ENCODE measurements at places on chromosomes 6 and 20.
A peak's percentile ranks its signal among the peaks of the same experiment; 100 is the strongest.

GRCh38 chr6:143234734-143235133, 174.0 kb downstream of the AIG1 start:
- peak; percentile 12 for DNase-seq

DNA sequence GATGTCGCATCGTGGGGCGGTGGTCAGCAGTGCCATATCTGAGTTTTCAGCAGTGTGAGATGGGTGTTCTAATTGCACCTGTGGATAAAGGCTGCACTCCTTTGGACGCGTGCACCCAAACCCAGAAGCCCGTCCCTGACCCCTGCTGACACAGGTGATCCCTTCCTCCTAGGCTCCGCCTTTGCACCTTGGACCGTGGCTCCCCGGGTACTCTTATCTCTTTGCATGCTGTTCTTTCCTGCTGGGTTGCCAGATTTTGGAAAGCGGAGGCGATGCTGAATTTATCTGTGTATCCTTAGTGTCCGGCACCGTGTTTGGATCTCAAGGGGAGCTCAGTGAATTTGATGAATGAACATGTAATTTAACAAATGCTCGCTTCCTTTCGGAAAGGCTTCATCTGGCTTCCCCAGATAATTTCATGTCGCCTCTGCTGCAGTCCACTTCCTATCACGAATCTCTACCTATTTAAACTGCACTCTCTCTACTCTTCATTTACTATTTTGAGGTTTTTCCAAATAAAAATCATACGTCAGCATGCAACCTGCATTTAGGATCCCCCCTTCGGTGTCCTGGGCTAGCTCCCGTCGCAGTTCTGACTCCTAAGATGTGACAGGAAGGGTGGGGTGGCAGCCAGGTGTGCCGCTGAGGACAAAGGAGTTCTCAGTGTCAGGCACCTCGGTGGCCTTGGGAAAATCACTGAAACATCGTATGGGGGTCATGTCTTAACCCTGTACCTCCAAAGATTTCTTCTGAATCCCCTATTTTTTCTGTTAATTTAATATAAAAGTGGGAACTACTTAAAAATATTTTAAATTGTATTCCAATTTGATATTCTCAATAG, 753 bp upstream of the PERP start:
- no peak for DNase-seq

DNA sequence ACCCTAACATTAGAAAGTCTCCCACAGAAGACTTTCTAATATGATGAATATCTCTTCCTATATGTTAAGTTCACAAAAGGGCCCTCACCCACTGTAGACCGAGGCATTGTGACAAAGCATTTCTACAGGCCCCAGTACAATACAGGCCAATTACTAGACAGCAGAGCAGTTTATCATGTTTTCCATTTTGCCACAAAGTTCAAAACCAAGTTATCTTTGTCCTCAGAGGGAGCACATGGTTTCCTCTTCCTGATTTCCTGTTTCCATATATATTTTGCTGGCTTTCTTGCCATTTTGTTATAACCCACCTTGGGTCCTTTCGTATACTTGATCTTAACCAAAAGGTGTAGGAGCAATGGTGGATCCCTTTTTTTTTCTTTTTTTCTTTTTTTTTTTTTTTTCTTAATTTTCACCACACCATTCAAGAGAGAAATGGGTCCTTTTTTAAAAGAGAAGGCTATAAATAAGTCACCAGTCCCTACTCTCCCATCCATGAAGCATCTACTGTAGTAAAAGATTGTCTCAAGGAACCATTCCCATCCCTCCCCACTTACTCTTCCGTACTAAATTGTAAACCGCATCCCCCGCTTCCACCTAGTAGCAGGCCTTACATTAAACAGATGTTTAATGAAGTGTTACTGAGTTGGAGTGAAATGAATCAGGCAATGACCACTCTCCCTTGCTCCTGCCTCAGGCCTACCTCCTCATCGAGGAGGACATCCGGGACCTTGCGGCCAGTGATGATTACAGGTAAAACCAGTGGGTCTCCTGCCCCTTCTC, 2.1 kb upstream of the UBE2C start:
- DNase-seq: no peak

DNA sequence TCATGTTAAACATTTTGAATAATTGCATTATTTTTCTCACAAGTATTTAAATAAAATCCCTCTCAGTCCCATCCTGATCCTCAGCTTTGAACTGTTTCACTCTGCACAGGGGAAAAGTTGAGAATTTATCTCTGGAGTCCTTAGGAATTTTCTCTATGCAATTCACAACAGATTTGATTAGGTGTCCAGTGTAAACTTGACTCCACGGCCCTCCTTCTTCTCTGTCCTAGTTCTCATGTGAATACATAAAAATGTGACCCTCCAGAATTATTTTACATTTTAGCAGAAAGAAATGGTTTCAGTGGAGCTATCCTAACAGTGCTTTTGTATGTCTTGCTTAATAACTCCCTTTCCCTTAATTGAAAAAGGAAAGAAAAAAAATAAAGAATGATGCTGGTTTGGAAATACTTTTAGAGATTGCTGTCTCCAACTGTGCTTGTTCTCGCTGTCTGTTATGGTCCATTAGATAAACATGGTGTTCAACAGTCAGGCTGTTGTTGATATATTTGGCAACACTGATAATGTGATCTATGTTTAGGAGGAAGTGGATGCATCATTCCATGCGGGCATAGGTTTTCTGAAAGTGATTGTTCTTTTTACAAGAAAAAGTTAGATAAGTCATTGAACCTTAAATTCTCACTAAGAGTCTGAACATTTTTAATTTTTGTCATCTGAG, 599.4 kb upstream of the CITED2 start:
- peak; percentile 84 for DNase-seq

DNA sequence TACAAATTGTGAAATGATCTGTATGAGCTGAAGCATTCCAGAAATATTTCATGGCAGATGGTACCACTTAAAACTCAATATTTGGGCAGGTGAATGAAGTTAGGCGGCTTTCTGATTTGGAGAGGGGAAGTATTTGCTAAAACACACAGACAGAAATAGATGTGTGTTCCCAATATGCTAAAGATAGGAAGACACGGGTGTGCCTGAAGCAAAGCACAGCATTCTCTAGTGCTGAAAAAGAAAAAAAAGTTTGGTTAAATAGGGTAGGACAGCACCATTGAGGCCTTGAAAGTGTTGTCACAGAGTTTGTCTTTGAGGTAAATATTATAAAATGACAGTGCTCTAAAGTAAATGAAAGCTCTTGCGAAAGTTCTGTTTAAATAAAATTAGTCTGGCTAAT, 252.2 kb upstream of the HSF2 start:
- no peak for DNase-seq
